Caco-2 (cell line): ENCODE measurements at places on chromosomes 7 and 10. TPM values are rescaled to one million over a fixed set of nuclear protein-coding genes. Genes with fewer than 3 reads are reported as not detected.

- no peaks in the 10 kb centered on the region for H3K36me3 ChIP-seq
- no peaks in the 10 kb centered on the region for H3K4me1 ChIP-seq
- no peaks in the 10 kb centered on the region for H3K27me3 ChIP-seq
These were observed 4.3 kb upstream of the EIF3A start for GRCh38 chr10:119084896-119085295.

The PLA2G12B gene
- total RNA-seq: 16.8 and 17.8 TPM in 2 replicates

DNA sequence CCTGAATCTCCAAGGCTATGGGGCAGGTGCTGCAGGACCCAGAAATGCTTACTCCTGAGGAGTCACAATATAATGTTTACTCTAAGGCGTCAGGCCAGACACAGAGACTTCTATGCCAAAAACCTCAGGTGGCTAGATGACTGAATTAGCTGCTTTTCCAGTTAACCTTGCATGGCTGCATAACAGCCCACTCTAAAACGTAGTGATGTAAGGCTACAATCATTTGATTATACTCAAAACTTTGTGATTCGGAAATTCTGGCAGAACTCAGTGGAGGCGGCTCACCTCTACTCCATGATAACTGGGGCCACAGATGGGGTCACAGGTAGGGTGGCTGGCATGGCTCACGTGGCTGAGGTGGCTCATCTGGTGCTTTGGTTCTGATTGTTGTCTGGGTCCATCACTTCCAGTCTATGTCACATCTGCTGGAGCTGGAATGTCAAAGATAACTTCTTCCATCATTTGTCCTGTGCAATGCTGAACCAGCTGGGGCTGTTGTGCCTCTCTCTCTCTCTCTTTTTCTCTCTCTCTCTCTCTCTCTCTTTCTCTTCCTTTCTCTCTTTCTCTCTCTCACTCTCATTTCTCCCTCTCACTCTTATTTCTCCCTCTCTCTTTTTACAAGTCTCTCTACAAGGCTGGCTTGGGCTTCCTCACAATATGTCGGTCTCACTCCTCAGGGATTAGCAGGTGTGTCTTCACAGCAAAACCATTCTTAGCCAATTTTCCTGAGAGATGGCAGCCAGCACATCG lies 11.8 kb downstream of the TMEM72 start:
- H3K27ac ChIP-seq: no peak overlapping the region
- H3K4me1 ChIP-seq: peaks cover 10% of the 10 kb centered on the region; the same call in 1 of the 2 replicates
- H3K27me3 ChIP-seq: no peaks in the 10 kb centered on the region
- no peak for DNase-seq
- H3K36me3 ChIP-seq: no peaks in the 10 kb centered on the region

The LRGUK gene
- 0.09 TPM in 1 of 2 replicates, not detected in the other for total RNA-seq

- H3K27me3 ChIP-seq: no peaks in the 10 kb centered on the region
- H3K4me1 ChIP-seq: no peaks in the 10 kb centered on the region
- no peak for DNase-seq
- H3K36me3 ChIP-seq: no peaks in the 10 kb centered on the region
These were observed 16.7 kb downstream of the FAM107B start for GRCh38 chr10:14757986-14758385.

- no peak for DNase-seq
- H3K36me3 ChIP-seq: no peaks in the 10 kb centered on the region
- H3K27me3 ChIP-seq: no peaks in the 10 kb centered on the region
- no peak overlapping the region for H3K27ac ChIP-seq
These were observed 95.5 kb downstream of the DOCK4 start for GRCh38 chr7:112110651-112111050.

GRCh38 chr10:672203-672602 lies 17.3 kb downstream of the DIP2C start:
- no peak overlapping the region for H3K4me3 ChIP-seq
- H3K4me1 ChIP-seq: no peaks in the 10 kb centered on the region
- H3K27me3 ChIP-seq: no peaks in the 10 kb centered on the region
- H3K36me3 ChIP-seq: no peaks in the 10 kb centered on the region
- DNase-seq: no peak

GRCh38 chr10:52652431-52653262 lies 119.9 kb downstream of the MBL2 start:
- no peak overlapping the region for H3K27ac ChIP-seq
- H3K36me3 ChIP-seq: no peaks in the 10 kb centered on the region

GRCh38 chr7:85150624-85151023 lies 36.2 kb downstream of the SEMA3D start:
- no peaks in the 10 kb centered on the region for H3K4me1 ChIP-seq
- H3K27me3 ChIP-seq: no peaks in the 10 kb centered on the region
- H3K4me3 ChIP-seq: no peak overlapping the region
- no peak overlapping the region for H3K27ac ChIP-seq
- DNase-seq: no peak
- no peaks in the 10 kb centered on the region for H3K36me3 ChIP-seq

DNA sequence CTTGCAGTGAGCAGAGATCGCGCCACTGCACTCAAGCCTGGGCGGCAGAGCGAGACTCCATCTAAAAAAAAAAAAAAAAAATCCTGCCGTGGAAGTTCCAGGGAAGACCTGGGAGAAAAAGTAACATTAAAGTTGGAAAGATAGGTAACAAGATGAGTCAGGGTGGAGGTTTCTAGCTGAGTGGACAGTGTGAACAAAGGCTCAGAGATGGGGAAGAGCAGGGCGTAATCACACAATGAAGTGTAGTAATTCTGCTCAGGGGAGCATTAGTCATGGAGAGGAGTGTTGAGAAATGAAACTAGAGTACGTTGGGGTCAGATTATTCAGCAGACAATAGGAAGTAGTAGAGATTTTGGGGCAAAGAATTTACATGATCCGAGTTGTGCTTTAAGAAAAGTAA lies 21.6 kb upstream of the WASL start:
- H3K4me3 ChIP-seq: no peak overlapping the region
- H3K27me3 ChIP-seq: no peaks in the 10 kb centered on the region
- H3K4me1 ChIP-seq: 0 out of 2 replicates have a peak, but pooled peaks cover 7% of the 10 kb centered on the region
- H3K27ac ChIP-seq: no peak overlapping the region
- no peak for DNase-seq

The ZNF438 gene
- total RNA-seq: 0.58 and 1.00 TPM in 2 replicates

DNA sequence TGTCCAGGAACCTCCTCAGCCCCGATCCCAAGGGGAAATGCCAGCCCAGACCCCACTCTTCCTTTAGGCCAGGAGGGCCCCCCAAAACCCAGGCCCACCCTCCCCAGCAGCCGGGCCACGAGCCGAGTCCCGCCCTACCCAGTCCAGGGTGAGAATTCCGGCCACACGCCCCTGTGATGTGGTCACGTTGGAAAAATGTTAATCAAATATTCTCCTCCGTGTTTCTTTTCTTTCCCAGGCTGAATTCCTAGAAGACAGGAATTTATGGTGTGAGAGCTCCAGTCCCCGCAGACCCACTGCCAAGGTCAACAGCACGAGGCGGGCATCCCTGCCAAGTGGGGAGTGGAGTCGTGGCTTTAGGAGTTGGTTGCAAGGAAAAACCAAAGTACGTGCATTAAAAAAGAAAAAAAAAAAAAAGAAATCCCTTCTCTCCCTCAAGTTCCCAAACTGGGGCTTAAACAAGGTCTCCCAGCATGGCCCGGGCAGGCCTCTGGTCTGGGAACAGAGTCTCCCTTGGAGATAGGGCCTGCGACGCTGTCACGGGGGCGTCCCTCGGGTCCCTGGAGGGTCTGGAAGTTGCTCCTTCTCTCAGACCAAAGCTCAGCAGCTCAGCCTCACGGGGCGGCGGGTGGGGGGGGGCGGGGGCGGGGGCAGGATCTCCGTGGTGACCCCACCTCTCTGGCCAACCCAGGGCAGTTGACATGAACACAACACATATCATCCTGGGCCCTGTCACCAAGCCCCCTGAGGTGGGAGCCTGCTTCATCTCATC lies 28.1 kb upstream of the ELN start:
- no peak overlapping the region for H3K27ac ChIP-seq
- no peaks in the 10 kb centered on the region for H3K27me3 ChIP-seq
- no peaks in the 10 kb centered on the region for H3K36me3 ChIP-seq
- H3K4me1 ChIP-seq: no peaks in the 10 kb centered on the region

The CUZD1 gene
- total RNA-seq: 2.1 and 2.2 TPM in 2 replicates

DNA sequence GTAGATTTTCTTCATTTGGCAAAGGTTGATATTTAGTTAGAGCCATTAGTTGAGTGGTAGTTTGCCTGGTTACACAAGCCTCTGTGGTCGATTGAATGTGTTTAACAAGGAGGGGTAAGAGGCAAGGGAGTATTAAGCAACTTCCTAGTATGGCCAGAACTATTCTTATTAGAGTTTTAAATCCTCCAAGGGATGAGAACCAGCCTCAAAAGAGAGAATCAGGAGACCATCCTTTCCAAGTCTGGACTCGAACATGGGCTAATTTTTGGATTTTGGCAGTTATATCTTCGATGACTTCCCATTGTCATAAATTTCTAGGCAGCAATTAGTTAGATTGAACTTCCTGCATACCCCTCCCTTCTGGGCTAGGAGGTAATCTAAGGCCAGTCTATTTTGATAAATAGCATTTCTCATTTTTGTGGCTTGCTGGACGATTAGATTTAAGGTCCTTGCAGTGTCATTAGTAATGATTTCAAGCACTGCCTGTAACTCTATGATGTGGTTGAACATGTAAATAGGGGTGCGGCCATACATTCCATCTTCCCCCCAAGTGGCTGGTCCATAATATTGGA lies 219.5 kb upstream of the KCND2 start:
- peaks cover 9% of the 10 kb centered on the region; the same call in 1 of the 2 replicates for H3K4me1 ChIP-seq
- no peaks in the 10 kb centered on the region for H3K36me3 ChIP-seq
- no peaks in the 10 kb centered on the region for H3K27me3 ChIP-seq
- H3K4me3 ChIP-seq: no peak overlapping the region
- H3K27ac ChIP-seq: no peak overlapping the region

- H3K27me3 ChIP-seq: no peaks in the 10 kb centered on the region
- peaks cover 14% of the 10 kb centered on the region; the same call in 1 of the 2 replicates for H3K4me1 ChIP-seq
- H3K4me3 ChIP-seq: no peak overlapping the region
- H3K27ac ChIP-seq: no peak overlapping the region
These were observed 13.1 kb upstream of the TCAF1 start for GRCh38 chr7:143914938-143915652.

GRCh38 chr7:14822481-14822854 lies 80.1 kb downstream of the DGKB start:
- no peak overlapping the region for H3K4me3 ChIP-seq
- H3K27me3 ChIP-seq: no peaks in the 10 kb centered on the region
- no peak overlapping the region for H3K27ac ChIP-seq
- H3K36me3 ChIP-seq: no peaks in the 10 kb centered on the region
- no peaks in the 10 kb centered on the region for H3K4me1 ChIP-seq

The RBP4 gene
- 255 and 258 TPM in 2 replicates for total RNA-seq

The GLI3 gene
- 1.00 and 1.1 TPM in 2 replicates for total RNA-seq

- H3K27ac ChIP-seq: no peak overlapping the region
- H3K27me3 ChIP-seq: no peaks in the 10 kb centered on the region
- no peaks in the 10 kb centered on the region for H3K36me3 ChIP-seq
These were observed 15.7 kb downstream of the DNTT start for GRCh38 chr10:96319754-96320474.

The GFRA1 gene
- total RNA-seq: not detected in 2 replicates

DNA sequence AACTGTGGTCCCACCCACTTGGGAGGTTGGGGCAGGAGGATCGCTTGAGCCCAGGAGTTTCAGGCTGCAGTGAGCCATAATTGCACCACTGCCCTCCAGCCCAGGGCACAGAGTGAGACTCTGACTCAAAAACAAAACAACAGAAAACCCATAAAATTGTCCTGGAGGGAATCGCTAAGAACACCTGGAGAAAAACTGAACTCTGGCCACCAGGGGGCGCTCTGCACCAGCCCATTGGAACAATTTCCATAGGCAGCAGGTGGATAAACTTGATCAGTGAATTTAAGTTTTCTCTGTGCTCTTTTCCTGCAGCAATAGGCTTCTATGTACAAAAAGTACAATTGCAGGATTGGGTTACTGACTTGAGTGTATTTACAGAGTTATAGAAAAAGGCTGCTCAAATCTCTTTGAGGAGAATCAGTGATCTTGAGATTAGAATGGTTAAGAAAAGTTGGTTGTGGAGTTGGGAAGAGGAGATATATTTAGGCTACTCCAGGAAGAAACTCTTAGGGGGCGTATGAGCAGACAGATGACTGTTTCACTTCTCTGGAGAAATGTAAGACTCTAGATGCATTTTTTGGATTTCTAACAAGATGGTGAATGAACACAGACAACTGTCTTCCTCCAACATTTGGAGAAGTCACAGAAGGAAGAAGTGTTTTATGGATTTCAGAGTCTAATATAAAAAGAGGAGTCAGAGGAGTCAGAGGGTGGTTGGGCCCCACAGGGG lies 274.9 kb upstream of the GALNT17 start:
- H3K4me3 ChIP-seq: no peak overlapping the region
- DNase-seq: peak; percentile 55
- H3K27me3 ChIP-seq: no peaks in the 10 kb centered on the region
- no peak overlapping the region for H3K27ac ChIP-seq

DNA sequence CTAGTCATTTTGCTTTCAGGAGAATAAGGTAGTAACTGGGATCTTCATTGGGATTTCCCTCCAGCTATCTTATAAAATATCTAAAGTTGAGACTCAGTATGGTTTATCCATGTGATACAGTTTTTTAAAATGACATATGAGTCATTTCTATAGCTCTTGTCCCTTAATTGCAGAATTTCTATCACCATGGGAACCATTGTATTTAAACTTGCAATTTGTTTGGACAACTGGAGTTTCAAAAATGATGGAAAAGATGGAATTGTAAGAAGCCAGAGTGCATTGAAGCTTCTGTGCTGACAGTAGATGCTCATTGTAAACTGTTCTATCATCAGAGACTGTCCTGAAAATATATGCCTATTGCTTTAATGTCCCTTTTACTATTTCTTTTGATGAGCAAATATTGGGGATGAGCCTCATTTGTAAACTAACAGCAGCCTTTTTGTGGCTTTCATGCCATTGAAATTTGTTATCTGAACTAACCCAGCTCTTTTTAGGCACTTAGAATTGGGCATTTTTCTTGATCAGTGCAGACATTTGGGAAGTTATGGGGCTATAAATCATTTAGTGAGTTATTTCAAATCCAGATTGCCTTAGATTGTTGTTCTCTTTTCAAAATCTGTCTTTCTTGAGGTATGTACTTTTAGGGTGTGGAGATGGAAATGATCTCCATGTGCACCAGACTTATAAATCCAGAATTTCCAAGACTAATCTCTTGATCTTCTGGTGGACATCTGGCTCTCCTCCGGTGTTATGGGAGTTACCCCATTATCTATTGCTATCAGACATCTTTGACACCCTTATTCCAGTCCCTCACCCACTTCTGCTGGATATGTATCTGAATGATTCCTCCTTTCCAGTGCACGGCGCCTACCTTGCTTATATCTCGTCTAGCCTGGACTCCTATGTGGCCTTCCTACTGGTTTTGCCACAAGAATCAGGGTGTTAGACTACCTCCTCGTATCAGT lies 159.0 kb downstream of the SND1 start:
- no peak for DNase-seq
- peaks cover 1% of the 10 kb centered on the region for H3K36me3 ChIP-seq
- H3K27ac ChIP-seq: peak overlapping the region; percentile 46
- H3K27me3 ChIP-seq: no peaks in the 10 kb centered on the region

The FXYD4 gene
- total RNA-seq: not detected in 2 replicates

GRCh38 chr10:30591249-30591670 lies 38.3 kb downstream of the LYZL2 start:
- H3K27me3 ChIP-seq: no peaks in the 10 kb centered on the region
- no peak overlapping the region for H3K27ac ChIP-seq
- H3K4me3 ChIP-seq: no peak overlapping the region
- peak; percentile 61 for DNase-seq
- H3K36me3 ChIP-seq: no peaks in the 10 kb centered on the region

The ACTR3C gene
- total RNA-seq: 8.0 and 9.2 TPM in 2 replicates
